Naive thymus-derived CD8-positive, alpha-beta T cell (primary cell): ENCODE measurements at places on chromosomes 4 and X.

DNA sequence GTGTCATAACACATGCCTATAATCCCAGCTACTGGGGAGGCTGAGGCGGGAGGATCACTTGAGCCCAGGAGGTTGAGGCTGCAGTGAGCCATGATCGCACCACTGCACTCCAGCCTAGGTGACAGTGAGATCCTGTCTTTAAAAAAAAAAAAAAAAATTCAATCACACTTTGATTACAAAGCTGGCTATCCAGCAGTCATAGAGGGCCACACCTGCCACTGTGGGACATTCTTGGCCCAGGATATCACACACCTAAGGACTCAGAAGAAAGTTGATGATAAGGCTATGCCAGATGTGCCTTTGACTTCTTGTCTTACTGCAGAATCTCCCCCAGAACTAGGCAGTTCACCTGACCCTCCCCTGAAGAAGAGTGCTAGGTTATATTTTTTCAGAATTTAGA is 122.5 kb upstream of the GALNT7 start:
- no peak for DNase-seq

DNA sequence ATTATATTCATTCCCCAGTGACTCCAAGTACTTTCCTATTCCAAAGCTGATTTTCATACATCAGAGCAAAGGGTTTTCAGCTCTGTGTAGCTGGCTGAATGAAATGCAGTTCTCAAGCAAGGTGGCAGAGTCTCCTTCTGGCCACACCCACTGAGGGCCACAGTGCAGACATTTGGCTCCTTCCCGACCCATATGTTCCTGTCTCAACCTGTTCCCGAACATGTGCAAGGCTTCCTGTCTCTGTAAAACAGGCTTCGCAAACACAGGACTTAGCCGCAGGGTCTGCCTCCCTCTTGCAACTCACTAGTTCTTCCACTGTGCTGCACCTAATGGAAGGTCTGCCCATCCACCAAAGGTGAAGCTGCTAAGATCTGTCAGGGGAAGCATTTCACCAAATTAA is 249.2 kb downstream of the MID1IP1 start:
- DNase-seq, result no peak

DNA sequence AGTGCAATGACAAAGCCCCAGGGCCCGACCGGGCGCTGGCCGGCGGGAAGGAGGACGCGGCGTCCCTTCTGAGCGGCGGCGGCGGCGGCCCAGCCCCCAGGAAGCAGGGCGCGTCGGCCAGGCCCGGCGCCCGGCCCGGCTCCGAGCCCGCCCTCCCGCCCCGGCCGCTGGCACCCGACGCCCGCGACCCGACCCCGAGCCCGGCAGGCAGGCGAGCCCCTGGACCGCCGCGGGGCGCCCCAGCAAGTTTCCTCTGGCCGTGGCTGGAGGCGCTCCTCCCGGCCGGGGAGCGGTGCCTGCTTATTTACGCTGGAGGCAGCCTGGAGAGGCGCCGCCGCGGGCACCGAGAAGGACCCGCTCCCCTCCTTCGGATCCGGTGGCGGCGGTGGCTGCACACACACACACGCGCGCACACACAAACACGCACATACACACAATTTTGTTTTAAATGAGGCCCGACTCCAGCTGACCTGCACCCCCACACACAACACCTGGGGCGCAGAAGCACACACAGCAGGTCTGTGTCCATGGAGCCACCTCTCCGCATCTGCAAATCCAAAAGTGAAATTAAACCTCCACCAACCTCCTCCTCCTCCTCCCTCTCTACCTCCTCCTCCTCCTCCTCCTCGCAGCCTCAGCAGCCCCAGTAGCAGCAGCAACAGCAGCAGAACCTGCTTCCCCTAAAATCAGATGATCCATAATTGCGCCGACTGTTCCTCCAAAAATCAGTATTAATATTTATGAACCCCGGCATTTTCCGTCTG is 669 bp downstream of the IRF2 start:
- DNase-seq, result peak; percentile 54

DNA sequence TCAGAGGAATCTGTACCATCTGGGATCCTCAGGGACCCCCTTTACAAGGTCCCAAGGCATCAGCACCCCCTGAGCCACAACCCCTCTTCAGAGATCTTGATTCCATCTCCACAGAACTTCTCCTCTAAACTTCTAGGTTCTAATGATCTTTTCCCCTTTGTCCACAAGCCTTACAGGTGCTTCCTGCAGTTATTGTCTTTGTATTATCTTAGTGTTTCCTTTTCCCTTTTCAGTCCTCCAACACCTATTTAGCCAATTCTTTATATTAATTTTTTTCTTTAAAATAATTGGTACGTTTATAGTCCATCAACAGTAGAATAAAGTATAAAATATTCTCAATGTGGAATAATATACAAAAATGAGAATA is 35.2 kb upstream of the FAM241A start:
- DNase-seq, result no peak

DNA sequence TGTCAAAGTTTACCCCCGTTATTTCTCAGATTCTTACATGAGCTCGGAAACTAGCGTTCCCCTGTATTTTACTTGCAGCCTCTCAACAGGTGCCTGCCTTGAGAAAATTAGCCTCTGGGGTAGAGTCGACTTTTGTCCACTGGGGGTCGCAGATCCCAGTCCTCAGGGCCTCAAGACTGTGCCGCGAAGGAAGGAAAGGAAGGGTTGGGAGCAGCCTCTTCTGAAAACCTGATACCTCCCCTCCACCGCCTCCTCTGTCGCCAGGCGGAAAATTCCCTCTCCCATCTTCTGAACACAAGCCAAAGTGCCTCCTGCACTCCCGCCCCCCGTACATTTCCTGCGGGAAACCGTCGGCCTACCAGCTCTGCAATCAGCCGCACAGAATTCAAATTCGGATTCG is 44.4 kb upstream of the TMSB15B start:
- peak; percentile 33 for DNase-seq

DNA sequence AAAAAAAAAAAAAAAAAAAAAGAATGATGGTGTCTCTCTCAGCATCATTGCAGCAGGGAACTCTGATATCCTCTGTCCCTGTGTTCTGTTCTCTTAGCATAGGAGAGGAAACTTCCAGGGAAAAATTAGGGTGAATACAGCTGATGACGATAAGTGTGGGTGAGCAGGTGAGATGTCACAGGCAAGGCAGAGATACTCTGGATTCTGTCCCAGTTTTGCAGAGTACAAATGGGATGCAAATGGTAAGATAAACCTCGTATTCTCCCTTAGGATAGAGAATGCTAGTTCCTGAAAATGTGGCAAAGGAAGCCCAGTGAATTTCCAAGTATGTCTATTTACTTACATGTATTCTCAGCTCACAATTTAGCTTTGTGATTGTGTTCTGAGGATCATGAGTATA is 671.6 kb upstream of the BOD1L1 start:
- DNase-seq, result no peak
